ENCODE measurements at places on chromosomes 3 and 15.

- no peak for DNase-seq
These were observed 15.2 kb downstream of the ATG7 start for GRCh38 chr3:11287404-11287803.

- DNase-seq = no peak
These were observed 97.7 kb upstream of the ATP2B2 start for GRCh38 chr3:10602769-10603768.

- DNase-seq = no peak
These were observed 65.9 kb upstream of the ACTC1 start for GRCh38 chr15:34861214-34861613.

GRCh38 chr3:5756443-5756842, 568.9 kb downstream of the EDEM1 start:
- DNase-seq = no peak

DNA sequence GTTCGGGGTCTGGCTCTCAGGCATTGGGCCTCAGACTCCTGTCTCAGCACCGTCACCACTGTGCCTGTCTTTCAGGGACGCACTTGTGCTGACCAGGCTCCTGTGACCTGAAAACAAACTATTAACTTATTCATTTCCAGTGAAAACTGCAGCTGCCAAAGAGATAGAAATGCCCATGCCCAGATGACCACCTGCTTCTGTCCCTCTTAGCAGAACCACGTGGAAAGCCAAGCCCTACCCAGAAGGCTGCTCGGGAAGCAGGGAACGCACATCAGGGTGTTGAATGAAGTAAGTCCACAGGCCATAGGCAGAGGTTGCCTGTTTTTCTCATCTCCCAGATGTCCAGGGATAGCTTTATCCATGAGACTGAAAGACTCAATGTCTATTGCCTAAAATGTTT, 219.3 kb downstream of the EBLN2 start:
- DNase-seq = no peak

GRCh38 chr3:122925756-122926155, 101.8 kb downstream of the SEMA5B start:
- no peak for DNase-seq

DNA sequence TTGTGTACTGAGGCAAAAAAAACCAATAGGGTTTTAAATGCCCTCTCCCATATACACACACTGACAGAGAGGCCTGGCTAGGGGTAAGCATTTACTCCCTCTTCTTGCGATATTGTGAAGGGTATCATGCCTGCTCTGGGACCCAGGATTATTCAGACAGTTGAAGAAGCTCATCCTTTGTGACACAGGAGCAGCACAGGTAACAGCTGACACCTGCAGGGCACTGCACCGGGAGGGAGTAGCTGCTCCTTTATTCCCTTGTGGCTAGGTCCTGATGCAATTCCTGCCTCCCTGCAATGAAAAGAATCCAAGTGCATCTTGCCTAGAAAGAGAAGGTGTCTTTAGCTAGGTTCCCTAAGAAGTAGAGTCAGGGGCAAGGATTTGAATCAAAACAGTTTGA, 23.4 kb downstream of the POMGNT2 start:
- no peak for DNase-seq

- peak; percentile 82 for DNase-seq
These were observed 1.9 kb upstream of the ARL6IP5 start for GRCh38 chr3:69082805-69083204.

- no peak for DNase-seq
These were observed 144.9 kb upstream of the MRPS22 start for GRCh38 chr3:139198929-139199328.

DNA sequence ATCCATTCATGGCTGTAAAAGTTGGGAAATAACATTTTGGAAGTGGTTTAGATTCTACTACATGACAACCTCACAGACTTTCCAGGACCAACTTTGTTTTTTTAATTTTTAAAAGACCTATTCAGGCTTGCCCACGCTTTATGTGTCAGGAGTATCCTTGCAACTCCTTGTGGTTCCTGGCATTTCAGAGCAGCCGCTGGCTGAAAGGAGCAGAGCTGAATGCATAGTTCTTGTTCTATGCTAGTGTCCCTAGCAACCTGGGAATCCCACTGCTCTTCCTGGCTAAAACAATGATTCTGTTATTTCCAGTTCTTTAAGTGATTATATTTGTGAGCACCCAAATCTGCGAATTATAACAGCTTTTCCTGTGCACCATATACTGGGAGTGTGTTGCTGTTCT, 34.9 kb downstream of the CP start:
- DNase-seq = no peak

GRCh38 chr3:188196232-188196990, 42.5 kb downstream of the LPP start:
- DNase-seq = peak; percentile 23

GRCh38 chr3:168272343-168272985, 176.7 kb upstream of the GOLIM4 start:
- peak; percentile 17 for DNase-seq

GRCh38 chr3:72553298-72553697, 294.9 kb downstream of the SHQ1 start:
- no peak for DNase-seq

DNA sequence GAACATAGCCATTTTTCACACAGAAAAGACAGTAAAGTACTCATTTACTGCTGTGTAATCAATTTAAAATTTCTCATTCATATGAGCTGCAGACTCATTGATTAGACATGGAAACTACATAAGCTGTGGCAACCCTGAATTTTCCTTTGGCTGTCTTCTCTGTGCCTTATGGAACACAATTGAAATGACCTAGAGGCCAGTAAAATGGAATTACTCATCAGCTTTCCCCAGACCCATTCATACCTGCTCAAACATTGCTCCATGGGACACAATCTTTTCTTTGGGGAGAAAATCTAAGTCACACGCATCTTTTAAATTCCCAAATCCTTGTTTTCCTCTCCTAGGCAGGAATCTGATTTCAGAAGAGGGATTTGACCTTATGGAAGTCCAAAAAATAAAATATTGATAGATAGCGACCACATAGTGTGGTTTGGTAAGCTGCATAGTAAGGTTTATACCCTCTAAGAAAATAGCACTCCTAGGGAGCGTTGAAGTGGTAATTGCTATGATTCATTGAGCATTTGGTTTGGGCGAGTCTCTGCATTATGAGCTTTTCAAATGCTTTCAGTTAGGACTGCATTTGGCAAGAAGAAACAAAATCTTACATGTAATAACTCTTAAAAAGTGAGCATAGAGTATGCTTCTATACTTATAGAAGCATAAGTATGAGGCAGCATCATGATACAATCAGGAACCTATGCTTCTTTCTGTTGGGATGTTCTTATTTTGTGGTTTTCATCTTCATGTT, 243.4 kb upstream of the GADL1 start:
- DNase-seq = no peak

DNA sequence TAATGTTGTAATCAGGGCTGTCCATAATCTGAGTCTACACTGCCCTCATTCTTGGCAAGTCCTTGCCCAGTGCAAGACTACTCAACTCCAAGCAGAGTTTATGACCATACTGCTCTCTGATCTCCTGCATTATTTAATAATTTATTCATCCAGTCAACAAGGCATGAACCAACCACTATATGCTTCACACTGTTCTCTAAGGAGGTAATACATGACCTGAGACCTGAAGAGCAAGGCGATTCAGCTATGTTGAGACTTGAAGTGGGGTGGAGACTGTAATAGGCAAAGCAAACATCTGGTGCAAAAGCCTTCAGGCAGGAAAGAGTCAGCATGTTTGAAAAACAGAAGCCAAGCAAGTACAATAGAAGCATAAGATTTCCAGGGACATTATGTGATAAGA, 1362.8 kb downstream of the ROBO2 start:
- no peak for DNase-seq

DNA sequence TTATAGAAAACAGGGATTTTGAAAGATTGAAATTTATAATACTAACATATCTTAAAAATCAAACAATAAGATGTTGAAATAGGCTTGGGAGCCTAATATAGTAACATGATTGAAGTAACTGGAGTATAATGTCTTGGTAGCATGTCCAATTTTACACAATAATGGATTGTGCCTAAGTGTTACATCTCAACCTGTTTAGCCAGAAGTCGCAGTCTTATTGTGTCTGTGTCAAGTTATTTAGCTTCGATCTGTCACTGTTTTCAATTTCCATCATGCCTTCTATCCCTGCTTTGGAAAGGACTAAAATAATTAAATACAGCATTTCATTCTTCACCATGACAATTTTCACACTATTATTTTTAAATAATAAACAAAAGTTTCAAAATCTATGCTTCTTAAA, 1352.2 kb downstream of the SI start:
- DNase-seq = no peak

DNA sequence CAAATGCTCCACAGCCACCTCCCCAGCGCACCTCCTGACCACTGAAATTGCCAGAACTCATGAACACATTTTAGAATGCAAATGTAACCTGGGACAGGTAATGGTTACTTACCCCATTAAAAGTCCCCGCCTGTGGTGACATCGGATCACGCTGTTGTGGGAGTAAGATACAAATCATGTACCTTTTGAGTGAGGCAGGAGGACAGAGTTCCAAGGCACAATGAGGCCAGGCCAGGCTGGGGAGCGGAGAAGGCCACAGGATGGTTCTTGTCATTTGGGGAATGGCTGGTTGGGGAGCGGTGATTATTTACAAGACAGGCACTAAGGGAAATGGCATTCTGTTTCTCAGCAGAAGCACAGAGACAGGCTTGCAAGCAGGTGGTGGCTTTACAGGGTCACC, 490.0 kb downstream of the EDEM1 start:
- no peak for DNase-seq

DNA sequence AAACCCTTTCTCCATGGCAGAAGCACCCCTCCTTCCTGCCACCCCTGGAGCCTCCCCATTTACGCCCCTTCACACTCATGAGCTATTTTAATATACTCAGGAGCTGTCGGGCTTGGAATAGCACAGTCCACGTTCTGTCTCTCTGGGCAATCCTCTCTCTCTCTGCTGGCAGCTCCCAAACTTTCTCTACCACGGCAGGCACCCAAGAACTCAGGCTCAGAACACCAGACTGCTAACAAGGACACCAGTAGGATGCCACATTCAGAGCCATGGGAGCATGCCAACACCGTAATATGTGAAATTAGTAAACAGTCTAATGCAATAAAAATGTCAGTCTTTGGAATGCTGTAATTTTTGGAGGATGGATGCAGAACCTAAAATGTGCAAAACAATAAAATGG, 19.3 kb downstream of the TNFAIP8L3 start:
- DNase-seq = no peak

- no peak for DNase-seq
These were observed 31.4 kb downstream of the KCNMB2 start for GRCh38 chr3:178567611-178568010.

GRCh38 chr3:182519569-182519968, 273.7 kb upstream of the ATP11B start:
- DNase-seq = no peak

GRCh38 chr15:68614286-68615035, 35.7 kb downstream of the CORO2B start:
- peak; percentile 45 for DNase-seq

DNA sequence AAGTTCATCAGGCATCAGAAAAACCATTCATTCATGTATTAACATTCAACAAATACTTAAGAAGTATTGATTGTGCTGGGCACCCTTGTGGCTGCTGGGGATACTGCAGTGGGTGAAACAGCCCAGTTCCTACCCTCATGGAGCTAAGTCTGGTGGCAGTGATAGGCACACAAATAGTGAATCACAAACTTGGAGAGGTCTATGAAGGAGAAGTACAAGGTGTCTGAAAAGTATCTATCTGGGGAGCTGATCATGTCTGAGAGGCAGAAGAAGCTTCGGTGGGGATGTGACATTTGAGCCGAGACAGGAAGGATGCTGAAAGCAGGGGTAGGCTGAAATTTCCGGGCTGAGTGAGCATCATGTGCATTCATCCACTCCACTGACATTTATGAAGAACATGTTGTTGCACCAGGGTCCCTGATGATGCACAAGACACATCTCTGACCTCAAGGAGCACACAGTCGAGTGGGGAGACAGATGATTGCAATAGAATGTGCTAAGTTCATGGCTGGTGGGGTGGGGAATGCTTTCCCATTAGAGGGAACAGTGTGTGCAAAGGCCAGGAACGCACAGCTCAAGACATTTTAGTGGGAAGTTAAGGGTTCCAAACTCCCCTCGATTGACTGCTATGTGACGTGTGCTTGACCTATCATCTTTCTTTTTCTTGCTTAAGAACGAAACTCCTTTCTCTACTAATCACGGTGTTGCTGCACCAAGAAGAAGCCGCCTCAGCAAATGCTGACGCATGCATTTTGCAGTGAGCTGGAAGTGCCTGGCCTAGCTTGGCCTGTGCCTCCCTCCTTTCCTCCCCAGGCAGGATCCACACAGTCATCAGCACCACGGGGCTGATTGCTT, 309.1 kb upstream of the ICE2 start:
- DNase-seq = peak; percentile 23
